ENCODE measurements at places on chromosomes 3 and 15.
A peak's percentile ranks its signal among the peaks of the same experiment; 100 is the strongest.

DNA sequence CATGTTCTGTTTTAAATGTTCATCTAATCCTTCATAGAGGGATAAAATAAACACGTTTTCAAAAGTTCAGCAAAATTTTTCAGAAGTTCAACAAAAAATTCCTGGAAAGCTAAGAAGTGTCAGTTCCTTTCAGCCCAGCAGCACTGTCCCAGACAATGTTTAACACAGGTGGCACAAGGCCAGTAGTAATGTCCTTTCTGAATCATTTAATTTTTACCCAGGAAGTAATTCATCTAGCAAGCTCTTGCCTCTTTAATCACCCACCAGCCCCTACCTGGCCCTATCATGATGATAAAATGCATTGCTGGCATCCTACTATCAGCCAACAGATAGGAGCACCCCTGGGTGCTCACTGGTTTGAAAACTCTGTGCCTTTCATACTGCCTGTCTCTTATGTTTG is 627.1 kb upstream of the ADAMTS9 start:
- no peak for DNase-seq

GRCh38 chr3:31634476-31634875 is 101.8 kb downstream of the STT3B start:
- DNase-seq: no peak

DNA sequence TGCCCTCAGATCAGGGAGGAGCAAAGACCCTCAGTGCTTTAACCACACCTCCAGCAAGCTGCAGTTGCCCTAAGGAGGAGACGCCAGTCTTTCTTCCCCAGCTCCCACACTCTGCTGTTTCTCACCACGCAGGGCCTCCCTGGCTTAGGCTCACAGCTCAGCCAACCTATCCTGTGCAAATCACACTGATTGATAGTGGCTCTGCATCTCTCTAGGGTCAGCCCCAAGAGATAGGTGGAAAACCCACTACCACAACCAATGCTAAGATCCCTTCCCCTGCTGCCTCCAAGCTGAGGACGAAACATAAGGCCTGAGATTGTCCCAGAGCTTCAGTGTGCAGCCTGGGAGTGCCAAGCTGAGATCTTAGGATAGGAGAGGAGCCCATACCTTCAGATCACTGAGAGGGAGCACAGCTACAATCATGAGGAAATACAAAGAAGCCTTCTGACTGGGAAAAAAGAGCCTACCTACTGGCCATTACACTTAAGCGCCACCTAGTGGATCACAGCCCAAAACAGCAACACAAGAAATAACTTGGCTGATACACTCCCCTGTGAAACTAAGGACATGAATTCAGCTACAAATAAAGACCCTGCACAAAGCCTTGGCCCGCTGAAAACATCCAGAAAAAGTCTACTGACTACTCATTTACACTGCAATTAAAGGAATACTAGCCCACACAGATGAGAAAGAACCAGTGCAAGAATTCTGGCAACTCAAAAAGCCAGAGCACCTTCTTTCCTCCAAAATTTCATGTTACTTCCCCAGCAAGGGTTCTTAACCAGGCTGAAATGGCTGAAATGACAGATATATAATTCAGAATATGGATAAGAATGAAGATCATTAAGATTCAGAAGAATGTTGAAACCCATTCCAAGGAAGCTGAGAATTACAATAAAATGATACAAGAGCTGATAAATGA is 271.5 kb upstream of the DCBLD2 start:
- peak; percentile 4 for DNase-seq

GRCh38 chr3:197775317-197775716 is 15.7 kb upstream of the LRCH3 start:
- DNase-seq: no peak

GRCh38 chr3:44509393-44509921 is 32.0 kb upstream of the ZNF445 start:
- DNase-seq: no peak

- DNase-seq: no peak
These were observed 220.2 kb downstream of the NTRK3 start for GRCh38 chr15:88036154-88036839.

DNA sequence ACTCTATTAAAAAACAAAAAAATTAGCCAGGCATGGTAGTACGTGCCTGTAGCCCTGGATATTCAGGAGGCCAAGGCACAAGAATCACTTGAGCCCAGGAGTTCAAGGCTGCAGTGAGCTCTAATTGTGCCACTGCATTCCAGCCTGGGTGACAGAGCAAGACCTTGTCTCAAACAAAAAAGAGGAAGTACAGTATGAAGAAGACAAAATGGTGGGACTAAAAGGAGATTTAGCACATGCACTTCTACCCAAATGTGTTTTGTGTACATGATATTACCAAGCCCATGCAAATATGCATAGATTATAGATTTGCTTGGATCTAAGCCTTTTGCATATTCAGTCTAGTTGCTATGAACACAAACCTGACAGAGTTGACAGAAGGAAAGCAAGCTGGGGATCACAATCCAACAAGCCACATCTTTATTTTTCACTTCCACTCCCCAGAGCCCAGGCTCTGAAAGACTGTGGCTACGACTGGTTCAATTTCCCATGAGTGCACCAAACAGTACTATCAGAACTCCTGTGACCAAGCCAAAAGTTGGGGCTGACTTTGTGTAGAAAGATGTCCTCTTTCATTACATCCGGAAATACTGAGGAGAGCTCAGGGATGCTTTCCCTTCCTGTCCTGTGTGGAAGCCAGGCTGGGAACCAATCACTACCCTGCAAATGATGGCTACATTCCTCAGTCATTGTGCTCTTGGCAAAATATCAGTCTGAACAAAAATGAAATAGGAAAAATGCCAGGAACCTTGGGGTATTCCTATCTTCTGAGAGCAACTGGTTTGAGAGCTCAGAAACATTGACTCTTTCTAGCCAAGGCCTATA is 49.4 kb downstream of the TGM4 start:
- DNase-seq: no peak

DNA sequence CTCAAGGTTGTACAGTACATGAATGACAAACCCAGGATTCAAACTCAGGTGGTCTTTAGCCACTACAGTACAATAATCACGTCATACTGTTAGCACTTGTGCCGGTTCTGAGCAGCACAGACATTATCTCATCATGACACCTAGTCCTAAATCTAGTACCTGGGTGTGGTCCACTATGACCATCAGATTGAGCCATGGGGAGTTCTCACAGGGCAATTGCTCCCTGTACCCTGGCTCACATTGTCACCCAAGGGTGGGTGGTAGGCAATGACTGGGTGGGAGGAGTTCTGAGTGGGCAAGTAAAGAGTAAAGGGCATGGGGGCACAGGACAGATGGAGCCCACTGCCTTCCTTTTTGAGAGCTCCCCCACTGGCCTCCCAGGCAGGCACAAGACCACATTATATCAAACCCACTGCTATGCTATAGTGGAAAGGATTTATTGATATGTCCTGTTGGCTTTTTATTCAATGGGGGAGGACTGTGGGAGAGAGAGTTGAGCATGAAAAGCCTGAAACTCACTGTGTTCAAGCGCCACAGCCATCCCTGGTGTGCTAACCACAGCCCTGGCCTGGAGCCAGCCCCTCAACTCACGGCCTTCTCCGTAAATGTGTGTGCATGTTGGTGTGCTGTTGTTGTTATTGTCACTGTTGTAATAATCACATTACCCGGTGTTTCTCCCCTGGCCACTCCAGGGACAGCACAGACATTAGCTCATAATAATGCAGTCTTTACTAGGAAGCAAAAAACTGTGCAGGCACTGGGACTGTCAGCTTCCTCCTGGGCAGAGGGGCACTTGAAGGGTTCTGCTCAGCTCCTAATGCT is 27.3 kb downstream of the ADCY5 start:
- no peak for DNase-seq

- no peak for DNase-seq
These were observed 902.9 kb downstream of the EPHA3 start for GRCh38 chr3:90010341-90010740.

- no peak for DNase-seq
These were observed 20.0 kb downstream of the DHX36 start for GRCh38 chr3:154304116-154304786.

DNA sequence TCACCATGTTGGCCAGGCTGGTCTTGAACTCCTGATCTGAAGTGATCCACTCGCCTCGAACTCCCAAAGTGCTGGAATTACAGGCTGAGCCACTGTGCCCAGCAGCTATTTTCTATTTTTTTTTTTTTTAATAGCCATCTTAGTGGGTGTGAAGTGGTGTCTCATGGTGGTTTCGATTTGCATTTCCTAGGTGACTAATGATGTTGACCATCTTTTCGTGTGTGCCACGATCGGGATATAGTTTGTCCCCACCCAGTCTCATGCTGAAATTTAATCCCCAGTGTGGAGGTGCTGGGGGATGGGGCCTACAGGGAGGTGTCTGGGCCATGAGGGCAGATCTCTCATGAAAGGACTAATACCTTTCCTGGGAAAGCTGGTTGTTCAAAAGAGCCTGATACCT is 41.8 kb upstream of the MUC13 start:
- DNase-seq: no peak

- DNase-seq: no peak
These were observed 6.4 kb downstream of the UBP1 start for GRCh38 chr3:33433843-33434242.

DNA sequence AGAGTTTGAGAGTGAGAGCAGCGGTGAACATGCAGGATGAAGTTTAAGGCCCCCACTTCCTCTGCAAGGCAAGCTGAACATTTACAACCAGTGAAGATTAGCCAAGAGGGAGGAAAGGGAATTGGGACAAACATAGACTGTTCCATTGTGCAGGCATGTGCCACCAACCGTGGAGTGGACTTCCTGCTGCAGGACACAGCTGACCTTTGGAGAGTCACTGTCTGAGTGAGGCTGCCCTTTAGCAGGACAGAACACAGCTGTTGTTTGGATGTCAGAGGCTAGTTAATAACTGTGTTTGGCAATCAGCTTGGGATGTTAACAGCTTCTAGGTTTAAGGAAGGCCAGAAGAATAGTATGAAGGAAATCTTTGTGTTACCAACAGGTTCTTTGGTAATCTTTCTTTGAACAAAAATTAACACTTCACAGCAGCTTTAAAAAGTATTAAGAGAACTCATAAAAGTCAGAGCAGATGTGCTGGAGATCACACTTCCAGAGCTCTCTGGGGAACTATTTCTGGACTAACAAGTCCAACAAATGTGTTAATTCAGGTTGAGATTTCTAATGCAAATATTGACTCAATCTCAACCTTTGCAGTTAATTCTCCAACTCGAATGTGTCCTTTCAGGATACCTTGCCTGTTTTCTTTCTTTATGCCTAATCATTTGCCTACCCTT is 31.4 kb downstream of the CTDSPL start:
- DNase-seq: no peak

DNA sequence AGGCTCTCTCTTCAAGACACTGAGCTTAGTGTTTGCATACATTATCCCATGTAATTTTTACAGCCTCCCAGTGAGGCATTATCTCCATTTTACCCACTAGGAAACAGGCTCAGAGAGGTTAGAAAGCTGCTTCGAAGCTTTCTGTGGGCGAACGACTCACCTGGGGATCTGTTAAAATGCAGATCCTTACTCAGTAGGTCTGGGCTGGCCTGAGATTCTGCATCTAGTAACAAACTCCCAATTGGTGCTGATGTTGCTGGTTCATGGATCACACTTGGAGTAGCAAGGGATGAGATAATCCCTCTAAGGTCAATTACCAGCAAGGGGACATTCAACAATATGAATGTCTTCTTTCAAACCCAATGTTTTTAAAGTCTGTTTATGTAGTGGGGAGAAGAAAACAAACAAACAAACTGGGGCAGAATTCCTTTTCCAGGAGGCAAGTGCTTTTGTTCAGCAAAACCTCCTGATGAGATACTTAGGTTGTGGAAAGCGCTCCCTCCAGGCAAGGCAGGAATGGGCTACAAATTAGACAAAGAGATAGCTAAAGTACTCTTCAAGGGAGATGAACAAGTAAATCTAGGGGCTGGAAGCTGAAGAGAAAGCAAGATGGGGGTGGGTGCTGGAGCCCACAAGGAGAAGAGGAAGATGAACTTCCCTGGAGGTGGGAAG is 311.9 kb downstream of the SHQ1 start:
- DNase-seq: no peak

DNA sequence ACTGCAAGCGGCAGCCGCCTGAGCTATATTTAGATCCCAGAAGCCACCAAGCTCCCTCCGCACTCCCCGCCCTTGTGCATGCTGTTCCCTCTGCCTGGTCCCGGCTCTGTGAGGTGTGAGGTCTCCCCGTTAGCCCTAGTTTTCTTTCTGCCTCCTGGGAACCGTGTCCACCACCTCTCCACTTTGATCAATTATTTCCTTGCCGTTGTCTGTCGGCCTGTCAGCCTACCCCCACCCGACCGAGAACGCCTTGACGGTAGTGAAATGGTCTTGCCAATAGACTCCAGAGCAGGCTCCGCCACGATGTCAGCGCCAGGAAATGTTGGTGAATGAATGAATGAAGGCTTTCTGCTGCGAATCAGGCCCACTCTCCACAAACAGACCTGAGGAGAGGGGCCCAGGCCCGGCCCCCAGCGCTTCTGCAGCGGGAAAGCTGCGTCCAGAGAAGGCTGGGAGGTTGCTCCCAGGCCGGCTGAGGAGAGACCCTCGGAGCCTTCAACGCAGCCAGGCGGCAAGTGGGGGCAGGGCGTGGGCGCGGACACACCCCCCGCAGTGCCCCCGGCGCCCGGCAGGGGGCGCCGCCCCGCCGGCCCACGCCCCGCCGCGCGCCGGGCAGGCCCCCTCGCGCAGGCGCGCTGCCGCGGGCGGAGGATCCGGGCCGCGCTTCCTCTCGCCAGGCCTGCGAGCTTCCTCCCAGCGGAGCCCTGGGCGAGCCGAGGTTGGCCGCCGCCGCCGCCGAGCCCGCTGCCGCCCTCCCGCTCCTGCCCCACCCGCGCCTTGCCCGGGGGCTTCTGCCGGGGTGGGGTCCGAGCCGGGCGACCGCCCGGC is at the start of gene CSK:
CSK (plus strand) TSS at position 650 of the 828 bp plus-strand sequence. CDS start 16,218 bp downstream, outside the sequence.
- DNase-seq: peak; percentile 64

DNA sequence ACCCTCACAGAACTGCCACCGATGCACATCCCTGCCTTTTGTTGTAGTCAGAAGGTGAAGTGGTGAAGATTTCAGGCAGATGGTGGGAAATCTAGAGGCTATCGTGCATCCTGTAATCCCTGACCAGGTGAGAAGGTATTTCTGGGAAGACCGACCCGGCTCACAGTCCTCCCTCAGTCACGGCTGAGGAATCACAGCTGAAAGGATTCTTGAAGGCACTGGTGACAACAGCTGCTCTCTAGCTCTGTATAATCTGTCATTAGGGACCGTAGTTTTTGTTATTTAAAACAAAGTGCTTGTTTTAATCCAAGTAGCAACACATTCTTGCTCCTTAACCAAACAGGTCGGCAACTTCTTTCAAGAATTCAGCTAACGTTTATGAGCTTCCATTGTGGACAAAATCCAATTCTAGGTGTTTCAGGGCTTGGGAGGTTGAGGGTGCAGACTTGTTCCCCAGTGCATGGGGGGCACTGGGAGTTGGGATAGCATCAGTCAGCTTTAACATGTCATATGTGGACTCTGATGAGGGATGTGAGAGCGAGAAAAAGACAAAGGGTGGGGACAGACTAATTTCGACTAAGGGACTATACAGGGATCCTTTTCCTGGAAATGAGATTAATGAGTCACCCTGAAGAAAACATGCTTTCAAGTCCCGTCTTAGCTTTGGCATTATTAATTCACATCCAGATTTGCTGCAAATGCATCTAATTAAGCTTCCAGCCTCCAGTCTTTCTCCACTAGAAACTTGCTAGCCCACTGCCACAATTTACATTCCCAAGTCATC is 141.0 kb upstream of the RASGRP1 start:
- no peak for DNase-seq

GRCh38 chr3:183195266-183195665 is 32.7 kb upstream of the LAMP3 start:
- no peak for DNase-seq

- DNase-seq: no peak
These were observed 52.2 kb downstream of the SEMA5B start for GRCh38 chr3:122975163-122975923.

- no peak for DNase-seq
These were observed 69.1 kb downstream of the SSUH2 start for GRCh38 chr3:8575364-8576104.

All from NCI-H774 (cell line).